ENCODE measurements at places on chromosomes 7 and 10.

DNA sequence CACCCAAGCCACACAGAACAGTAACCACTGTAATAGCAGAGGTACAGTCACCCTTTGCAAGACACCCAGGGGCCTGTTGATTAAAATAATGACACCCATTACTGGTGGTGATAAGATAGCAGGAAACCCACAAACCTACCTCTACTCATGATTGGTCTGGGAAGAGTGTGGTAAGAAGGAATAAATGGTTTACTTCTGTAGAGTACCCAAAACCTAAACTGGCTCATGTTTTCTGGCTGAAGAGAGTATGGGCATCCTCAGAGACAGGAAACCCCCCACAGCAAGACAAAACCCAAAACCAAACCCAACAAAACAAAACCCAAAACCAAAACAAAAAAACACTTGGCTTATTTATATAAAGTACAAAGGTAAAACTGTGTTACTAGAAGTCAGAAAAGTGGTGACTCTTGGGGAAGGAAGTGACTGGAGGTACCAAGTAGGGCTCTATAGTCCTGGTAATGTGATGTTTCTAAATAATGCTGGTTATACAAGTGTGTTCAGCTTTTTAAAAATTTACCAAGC is 15.5 kb upstream of the DNAJB12 start:
- peak; percentile 77 for DNase-seq

DNA sequence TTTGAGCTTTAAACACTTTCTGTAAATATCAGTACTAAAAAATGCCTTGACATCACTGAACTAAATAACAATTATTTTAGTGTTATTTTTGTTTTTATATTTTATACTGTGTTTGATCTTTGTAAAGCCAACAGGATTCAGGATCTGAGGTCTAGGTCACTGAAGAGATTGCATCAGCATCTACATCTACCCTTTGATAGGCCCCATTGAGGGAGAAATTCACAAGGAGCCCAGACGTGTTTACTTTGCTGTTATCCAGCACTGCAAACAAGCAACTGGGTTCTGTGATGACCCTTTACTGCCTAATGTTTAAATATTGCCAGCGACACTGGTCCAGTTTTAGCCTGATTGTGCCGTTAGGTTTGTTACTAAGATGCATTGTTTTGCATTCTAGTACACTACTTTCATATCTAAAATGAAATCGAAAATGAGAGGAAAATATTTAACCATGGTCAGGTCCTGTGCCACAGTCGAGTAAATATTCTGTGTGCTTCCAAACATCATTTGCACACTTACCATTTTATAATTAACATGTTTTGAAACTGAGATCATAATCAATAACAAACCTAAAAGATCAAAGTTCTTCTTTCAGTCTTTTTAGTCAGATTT is 48.7 kb downstream of the SP8 start:
- no peak for DNase-seq

- no peak for DNase-seq
These were observed 1.2 kb upstream of the PLCE1 start for GRCh38 chr10:93992400-93993030.

- no peak for DNase-seq
These were observed 179.2 kb upstream of the NAMPT start for GRCh38 chr7:106463851-106464611.

GRCh38 chr10:76559892-76560220 is 1077.8 kb downstream of the KCNMA1 start:
- no peak for DNase-seq

GRCh38 chr10:25036381-25036780 is 20.0 kb downstream of the THNSL1 start:
- no peak for DNase-seq

DNA sequence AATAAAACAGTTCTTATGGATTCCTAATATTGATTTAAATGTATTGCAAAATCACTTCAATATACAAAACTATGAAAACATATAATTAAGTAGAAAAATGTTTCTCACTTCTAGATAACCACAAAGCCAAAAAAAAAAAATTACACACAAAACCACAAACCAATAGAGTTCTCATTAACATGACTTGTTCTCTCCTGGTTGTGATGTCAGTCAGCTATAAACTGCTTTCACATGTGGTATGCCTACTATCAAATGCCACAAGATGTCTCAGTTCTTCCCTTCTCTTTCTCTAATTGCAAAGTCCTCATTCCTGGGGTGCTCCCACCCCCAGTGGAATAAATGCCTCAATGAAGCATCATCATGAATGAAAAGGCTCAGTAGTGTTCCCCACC is 16.6 kb downstream of the GNAI1 start:
- DNase-seq, result no peak

DNA sequence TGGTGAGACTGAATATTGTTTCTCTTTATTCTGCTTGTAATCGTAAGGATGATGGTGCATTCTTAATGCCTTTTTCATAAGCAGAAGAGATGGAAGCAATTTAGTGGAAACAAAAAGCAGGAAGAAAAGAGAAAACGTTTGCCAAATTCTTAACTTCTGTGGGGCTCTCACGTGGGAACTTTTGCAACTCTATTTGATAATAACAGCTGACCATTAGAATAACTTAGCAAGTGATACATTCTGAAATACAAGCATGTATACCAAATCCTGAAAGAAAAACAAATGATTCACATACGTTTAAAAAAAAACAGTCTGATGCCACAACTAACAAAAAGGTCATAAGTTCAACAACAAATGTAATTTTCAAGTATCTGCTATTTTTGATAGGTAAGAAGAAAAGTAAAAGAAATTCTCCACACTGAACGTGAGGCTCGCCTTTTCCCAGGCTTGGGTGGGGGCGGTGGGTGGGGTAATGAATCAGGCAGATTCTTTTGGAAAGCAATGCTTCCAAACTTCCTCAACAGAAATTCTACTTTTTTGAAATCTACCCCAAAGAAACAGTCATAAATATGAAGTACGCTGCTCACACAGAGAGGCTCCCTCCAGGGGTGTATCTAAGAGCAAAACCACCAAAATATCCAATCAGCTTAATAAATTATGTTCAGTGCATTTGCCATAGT is 446.2 kb upstream of the MGMT start:
- no peak for DNase-seq

DNA sequence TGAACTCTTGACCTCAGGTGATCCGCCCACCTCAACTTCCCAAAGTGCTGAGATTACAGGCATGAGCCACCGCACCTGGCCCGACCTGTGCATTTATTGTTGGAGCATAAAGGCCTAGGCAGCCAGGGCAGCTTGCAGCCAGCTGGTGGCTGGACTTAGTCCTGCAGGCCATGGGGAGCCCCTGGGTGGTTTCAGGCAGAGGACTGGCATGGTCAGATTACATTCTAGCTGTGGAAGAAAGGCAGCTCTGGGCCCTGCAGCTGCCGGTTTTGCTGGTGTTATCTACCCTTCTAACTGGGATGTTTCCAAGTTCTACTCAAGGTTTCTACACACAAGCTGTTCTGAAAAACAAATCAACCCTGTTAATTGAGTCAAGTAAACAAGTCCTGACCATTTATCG is 22.7 kb upstream of the MKRN1 start:
- DNase-seq, result no peak

DNA sequence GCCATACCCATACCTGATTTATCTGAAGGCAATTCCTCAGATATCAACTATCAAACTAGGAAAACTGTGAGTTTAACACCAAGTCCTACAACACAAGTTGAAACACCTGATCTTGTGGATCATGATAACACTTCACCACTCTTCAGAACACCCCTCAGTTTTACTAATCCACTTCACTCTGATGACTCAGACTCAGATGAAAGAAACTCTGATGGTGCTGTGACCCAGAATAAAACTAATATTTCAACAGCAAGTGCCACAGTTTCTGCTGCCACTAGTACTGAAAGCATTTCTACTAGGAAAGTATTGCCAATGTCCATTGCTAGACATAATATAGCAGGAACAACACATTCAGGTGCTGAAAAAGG is 69.0 kb upstream of the RSBN1L start:
- DNase-seq, result no peak

- DNase-seq, result no peak
These were observed 563.1 kb downstream of the LRMDA start for GRCh38 chr10:75994357-75995040.

DNA sequence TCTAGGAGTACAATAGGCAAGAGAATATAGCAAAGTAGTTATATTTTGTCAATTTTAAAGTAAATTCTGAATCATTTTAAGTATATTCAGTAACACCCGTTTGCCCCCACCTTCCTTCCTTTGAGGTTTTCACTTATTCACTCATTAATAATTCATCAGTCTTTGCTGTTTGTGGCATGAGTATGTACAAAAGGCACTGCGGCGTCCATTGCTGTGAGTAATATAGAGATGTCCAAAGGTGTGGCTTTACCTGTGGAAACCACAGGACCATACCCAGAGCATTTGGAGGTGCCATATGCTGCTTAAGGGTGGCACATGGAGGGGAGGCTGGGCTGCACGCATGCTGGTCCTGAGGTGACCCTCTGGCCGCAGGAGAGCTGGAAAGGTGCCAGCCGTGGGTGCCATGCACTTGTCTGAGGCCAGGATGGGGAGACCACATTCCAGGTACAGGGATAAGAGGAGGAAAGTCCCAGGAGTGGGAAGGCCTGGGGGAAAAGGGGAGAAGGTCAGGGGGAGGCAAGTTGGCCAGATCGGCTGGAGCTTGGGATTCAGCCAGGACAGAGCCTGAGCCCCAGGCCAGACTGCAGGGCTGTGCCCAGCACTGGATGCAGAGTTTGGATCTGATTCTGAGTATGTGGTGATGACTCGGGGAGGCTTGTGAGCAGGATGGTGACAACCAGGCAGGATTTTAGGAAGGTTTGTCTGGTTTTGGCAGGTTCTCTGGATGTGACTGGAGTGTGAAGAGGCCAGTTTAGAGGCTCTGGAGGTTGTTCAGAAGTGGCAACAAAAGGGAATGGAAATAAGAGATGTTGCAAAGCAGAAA is 223.4 kb downstream of the MGMT start:
- no peak for DNase-seq

DNA sequence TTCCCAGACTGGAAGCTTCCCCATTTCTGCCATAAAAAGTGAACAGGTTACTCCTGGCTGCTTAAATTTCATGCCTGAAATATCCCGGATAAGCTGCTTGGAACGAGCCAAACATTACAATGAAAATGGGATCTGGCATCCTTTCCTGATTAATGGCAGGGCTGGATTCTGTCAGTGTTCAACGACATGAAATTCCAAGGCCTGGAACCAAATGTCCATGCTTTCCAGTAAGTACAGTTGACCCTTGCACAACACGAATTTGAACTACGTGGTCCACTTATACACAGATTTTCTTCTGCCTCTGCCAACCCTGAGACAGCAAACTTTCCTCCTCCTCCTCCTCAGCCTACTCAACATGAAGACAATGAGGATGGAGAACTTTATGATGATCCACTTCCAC is 65.4 kb downstream of the SGMS1 start:
- no peak for DNase-seq

DNA sequence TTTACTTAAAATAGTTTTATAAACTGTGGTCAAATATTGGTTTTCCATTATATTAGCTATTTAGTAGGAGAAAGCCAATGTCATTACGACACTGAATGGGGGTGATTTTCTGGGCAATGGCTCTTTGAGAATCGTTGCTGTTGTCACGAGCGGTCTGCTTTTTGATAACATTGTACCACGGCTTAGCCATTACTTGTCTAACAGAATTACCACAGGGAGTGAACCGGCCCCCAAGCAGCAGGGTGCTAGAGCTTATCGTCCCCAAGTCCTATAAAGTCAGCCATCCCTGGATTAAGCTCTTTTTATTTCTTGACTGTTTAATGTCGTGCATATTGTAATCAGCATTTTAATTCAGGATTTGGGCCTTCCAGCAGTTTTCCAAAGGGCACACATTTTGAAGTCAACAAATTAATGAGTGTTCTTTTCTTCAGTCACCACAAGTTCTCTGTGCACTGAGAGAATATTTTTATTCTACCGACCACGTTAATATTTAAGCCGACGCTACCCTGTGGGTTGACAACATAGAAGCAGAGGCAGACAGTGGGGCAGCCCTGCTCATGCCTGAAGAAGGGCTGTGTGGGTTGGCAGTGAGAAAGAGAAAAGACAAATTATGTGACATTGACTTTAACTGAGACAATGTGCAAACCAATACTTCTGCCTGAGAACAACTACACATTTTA is 125.8 kb downstream of the ICA1 start:
- DNase-seq, result no peak

DNA sequence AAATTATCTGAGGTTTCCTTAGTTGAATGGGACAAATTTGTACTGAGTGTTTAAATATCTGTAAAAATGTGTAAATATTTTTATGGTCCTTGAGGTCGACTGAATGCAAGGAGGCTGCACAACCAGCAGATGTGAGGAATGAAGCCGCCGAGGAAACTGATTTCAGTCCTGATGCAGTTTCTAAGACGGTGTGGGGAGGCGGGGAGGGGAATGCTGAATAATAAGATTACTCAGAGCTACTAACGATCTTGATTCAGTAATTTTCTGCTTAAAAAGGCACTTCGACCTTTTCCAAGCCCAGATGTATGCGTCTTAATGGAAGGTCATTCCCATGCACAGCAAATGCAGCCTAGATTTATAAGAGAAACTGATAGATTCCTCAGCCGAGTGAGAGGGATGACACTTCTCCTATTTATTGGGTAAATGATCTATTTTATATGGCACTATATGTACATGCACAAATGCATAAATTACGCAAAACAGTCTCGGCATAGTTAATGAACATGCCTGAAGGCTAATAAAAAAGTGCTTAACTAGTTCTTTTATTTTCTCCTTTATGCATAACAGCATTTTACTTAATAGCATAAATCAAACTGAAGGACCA is 167.6 kb upstream of the PITRM1 start:
- DNase-seq, result no peak

DNA sequence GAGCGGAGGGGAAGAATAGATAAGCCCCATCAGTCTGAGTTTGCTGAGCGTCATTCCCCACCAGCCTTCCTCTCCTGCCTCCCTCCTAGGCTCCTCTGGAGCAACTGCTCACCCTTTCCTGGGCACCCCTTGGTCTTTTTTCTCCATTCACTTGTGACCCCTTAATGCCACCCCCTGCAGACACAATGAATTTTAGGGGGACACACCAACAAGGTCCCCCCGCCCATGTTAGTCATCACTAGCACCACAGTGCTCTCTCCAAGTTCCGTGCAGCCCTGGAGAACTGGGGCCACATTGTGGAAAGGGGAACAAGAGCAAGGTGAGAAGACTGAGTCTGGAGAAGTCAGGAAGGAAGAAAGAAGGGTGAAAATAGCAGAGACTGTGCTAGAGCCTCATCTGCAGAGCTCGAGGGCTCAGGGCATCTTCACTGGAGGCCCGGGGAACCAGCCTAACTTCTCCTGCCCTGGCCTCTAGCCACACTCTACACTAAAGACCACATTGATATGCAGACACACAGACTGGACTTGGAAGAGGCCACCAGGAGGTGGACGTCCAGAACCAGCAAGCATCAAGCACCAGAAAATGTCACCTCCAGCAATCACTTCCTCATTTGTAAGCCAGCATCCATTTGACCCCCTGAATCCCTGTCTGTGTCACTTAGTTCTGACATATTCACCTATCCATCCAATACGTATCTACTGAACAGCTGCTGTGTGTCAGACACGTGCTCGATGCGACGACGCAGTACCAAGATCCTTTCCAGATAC is 17.5 kb downstream of the RGR start:
- DNase-seq, result no peak

DNA sequence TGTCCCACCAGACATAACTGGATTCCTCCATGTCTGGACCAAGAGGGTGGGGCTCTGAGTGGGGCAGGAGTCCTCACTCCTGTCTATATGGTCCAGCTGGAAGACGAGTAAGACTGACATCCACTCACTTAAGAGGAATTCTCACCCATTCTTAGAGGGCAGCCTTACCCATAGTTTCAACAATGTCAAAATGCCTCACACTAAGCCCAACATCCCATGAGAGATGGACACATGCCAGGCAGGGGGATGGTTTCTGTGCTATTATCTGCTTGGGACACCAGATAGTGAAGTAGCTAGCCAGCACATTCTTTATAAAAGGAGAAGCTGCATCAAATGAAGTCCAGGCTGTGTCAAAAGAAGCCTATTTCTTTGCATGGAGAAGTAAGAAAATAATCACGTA is 4.7 kb upstream of the LANCL2 start:
- no peak for DNase-seq
